ENCODE measurements at places on chromosomes 4 and X.

DNA sequence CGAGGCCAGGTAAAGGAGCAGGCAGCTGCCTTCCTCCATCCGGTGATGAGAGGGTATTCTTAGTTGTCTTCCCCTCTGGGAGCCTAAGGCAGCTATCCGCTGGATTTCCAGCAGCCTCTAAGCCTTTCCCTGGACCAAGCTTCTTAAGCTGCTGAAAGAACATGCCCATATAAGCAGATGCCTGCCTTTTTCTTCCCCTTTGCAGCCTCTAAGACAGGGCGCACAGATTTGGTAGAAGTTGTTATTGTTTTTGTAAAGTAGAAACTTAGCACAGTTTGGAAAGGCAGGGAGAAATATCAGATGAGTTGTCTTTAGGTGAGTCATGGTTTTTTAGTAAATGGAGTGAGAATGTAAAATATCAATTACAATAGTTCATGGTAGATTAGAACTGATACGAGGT, 210.8 kb downstream of the ARHGAP10 start:
- DNase-seq = no peak

- no peak for DNase-seq
Observed at GRCh38 chr4:85298037-85298436, 176.9 kb upstream of the ARHGAP24 start.

GRCh38 chr4:183185018-183185417, 86.0 kb downstream of the WWC2 start:
- DNase-seq = no peak

GRCh38 chrX:133207751-133208150, 10.4 kb downstream of the TFDP3 start:
- DNase-seq = no peak

GRCh38 chr4:81052119-81053068, 21.9 kb downstream of the BMP3 start:
- no peak for DNase-seq

DNA sequence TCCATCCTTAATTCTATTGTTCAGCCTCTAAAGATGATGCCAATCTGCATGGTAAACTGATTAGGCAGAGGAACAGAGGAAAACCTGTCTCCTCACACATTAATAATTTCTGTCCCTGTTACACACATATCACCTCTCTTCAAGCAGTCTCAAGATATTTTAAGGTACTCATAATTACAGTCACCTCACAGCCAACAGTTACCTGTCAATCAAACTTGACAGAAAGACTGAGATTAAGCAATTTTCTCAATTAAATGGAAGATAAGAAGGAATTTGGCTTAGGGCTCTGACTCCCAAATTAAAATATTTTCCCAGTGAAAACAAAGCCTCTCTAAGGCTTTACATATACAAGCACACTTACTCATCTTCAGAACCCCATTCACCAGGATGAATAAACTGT, 85.2 kb downstream of the MAPK10 start:
- no peak for DNase-seq

GRCh38 chrX:38675856-38676255, 114.5 kb downstream of the TSPAN7 start:
- no peak for DNase-seq

DNA sequence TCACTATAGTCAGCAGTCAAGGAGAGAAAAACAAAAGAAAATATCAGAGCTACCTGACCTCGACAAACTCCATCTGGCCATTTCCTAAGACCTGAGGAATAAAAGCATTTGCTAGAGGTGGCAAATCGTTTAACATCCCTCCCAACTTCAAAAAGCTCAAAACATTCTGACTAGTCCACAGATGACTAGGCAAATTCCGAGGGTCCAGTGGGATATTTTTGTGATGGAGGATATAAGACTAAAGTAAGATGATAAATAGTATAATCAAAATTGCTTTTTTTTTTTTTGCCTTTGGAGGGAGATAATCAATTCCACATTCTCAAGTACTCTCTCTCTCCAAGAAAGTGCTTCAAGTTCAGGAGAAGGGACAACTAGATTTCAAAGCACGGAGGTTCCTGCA, 119.1 kb upstream of the ETNPPL start:
- no peak for DNase-seq
